ENCODE measurements at places on chromosomes 1 and 21. TPM values are rescaled to one million over a fixed set of nuclear protein-coding genes. Genes with fewer than 3 reads are reported as not detected.
A peak's percentile ranks its signal among the peaks of the same experiment; 100 is the strongest.

The GNAT2 gene
- not detected for total RNA-seq

The EMC1 gene
- 44.7 TPM for total RNA-seq

The SDC3 gene
- total RNA-seq = 3.0 TPM

GRCh38 chr1:167518331-167518700 is at the start of gene CD247:
Gene CD247 (minus strand): TSS chr1:167518529. CDS start chr1:167518465, 64 bp downstream.
- no peaks in the 10 kb centered on the region for H3K27me3 ChIP-seq

The CLCNKA gene
- total RNA-seq = 0.64 TPM

DNA sequence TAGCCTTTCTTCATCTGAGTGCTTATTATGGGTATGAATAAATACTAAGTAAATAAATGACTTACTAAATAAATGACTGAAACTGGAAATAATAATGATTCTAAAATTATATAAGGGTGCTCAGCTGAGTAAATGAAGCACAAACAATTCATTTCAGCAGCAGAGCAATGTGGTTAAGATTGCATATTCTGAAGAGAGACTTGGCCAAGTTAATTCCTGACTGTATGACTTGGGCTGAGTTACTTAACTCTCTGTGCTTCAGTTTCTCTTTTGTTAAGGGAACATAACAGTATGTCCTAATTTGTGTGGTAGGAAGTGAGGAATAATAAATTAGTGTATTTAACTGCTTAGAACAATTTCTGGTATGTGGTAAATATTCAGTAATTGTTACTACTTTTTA is 19.1 kb downstream of the AGL start:
- no peaks in the 10 kb centered on the region for H3K4me1 ChIP-seq
- H3K4me3 ChIP-seq = no peak overlapping the region
- H3K27me3 ChIP-seq = no peaks in the 10 kb centered on the region
- peak overlapping the region; percentile 94 for H3K27ac ChIP-seq
- H3K36me3 ChIP-seq = no peaks in the 10 kb centered on the region
- no peak for DNase-seq

DNA sequence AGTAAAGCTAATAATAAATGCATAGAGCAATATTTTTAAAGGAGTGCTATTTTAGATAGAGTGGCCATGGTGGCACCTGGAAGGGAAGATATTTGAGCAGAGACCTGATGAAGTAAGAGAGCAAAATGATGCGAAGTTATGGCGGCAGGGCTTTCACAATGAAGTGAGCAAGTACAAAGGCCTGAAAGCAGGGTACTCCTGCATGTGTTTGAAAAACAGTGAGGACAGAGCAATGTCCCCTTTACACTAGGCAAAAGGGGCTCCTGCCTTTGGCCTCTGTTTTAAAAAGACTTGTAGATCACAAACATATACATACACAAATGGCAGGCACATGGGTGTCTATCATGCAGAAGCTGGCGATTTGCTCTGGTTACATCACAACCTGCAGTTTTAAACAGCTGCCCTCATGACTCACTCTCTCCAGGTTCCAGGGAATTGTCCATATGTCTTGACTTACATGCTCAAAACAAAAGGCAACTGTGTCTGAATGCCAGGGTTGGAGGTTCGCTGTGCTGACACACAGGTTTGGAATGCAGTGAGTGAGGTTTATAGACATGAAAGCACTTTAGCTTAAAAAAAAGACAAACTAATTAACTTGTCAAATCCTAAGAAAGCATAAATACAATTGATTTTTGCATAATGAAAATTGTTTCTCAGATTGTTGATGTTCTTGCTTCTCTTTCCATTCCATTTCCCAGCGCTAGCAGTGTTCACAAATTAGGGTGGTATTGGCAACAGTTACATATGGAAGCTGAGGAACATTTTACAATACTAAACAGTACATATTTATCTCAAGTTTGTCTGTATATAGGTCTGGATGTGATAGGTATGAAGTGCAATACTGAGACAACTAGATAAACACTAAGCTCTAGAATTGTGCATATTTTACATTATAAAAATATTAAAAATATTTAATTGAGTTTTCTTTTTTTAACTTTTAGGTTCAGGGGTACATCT is 313.9 kb downstream of the BARHL2 start:
- H3K27ac ChIP-seq = no peak overlapping the region
- no peak overlapping the region for H3K4me3 ChIP-seq
- DNase-seq = no peak
- no peaks in the 10 kb centered on the region for H3K27me3 ChIP-seq
- H3K4me1 ChIP-seq = no peaks in the 10 kb centered on the region

Data from gastrocnemius medialis (tissue), 4 donors.